ENCODE measurements at places on chromosomes 5 and 9.

GRCh38 chr5:73515232-73515631 is 17.0 kb downstream of the BTF3 start:
- DNase-seq = no peak

DNA sequence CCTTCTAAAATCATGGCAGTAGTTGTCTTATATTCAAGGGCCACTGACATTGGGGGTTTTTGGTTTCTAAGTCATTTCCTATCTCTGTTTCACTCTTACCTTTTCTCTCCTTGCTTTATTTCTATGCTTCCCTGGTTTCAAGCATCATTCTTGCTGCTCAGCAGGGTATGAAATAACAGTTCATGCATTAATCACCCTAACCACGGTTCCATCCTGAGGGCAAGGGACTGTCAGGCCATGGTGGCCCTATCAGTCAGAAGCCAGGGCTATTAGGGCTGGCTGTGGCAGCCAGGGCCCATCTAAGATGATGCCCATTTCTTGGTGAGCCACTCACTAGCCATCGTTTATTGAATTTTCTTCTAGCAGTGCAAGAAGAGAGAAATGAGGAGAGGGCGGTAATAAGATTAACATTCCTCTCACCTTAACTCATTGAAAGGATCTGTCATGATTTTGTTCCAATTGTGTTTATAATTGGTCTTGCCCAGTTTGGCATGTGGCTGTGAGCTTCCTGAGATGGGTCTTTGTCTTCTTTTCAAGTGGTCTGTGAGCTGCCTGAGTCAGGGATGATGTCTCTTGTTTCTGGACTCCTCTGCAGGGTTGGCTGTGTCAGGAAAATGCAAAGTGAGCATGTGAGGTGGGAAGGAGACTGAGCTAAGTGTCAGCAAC is 45.2 kb downstream of the CYSTM1 start:
- no peak for DNase-seq

DNA sequence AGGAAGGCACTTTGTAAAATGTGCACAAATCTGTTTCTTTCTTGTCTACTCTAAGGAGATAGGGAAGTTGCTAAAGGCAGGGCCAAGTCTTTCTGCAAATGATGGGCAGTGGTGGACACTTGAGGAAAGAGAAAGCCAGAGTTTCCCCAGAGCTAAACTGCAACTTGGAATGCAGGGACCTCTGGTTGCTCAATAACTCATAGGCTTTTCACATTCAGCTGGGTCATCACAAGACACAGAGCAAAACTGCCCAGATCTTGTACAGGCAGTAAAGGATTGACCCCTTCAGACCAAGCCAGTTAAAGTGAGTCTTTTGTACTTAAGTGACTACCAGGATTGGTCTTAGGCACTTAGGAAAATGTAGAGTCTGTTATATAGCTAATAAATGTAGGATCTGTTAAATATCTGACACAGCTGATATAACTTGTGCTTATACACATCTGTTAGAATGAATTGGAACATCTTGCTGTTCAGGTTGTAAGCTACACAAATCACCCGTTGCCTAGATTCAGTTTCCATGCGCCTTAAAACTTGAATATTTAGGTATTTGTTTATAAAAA is 13.5 kb upstream of the AGXT2 start:
- no peak for DNase-seq

DNA sequence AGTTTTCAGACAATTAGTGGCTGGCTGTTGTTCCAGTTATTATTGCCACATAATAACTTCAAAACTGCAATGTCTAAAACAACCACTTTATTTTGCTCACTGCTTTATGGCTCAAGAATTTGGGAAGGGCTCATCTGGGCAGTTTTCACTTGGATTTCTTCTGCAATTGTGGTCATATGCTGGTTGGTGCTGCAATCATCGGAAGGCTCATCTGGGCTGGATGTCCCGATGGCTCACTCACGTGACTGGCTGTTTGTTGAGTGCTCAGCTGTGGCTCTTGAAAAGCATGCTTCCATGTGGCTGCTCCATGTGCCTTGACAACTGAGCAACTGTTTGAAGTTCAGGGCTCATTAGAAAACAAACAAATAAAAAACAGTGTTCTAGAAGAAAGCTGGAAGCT is 1032.5 kb downstream of the DTWD2 start:
- DNase-seq = no peak

GRCh38 chr9:135960411-135961276 is 529 bp downstream of the UBAC1 start:
- DNase-seq = peak; percentile 57

DNA sequence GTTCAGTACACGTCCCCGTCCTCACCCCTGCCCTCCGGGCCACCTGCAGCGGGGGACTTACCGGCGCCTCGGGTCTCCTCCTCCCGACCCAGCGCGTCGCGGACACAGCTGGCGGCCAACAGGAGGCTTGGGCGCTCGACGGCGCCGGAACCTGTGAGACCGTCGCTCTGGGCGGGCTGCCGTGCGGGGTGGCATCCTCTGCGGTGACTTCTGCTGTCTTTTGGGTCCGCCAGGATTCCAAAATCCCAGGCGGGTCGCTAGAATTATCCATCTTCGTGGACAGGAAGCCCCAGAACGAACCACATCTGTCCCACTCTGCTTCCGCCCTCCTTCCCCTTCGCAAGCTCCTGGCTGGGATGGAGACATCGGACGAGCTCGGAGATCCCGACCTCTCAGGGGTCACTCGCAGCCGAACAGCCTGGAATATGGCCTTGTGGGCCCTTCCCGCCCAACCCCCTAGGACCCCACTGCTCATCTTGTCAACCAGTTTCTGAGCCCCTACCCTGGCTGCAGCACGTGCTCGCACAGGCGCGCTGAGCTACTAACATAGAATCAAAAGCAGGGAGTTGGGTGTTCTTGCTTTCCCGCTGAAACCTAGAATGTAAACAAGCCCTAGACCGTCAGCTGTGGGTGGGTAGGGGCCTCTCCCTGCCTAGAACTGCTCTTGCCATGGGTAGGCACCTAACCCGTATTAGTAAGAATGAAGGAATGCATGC is 947 bp upstream of the MARCHF3 start:
- DNase-seq = peak; percentile 47

DNA sequence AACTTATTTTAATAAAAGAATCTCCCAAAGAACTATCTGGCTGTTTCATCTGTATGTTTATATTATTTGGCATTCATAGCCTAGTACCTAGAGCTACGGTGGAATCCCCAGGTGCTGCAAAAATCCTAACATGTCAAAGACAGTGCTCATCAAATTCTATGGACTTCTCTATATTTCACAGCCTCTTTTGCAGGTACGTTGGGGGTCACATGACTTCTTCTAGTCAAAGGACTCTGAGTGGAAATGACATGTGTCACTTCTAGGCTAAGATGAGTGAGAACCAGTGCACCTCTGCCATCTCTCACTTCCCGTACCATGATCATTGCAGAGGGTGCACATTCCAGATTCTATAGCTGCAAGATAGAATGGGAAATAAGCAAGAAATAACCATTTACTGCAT is 72.5 kb upstream of the PTGER4 start:
- no peak for DNase-seq

GRCh38 chr9:101708855-101709254 is 29.6 kb downstream of the GRIN3A start:
- no peak for DNase-seq

DNA sequence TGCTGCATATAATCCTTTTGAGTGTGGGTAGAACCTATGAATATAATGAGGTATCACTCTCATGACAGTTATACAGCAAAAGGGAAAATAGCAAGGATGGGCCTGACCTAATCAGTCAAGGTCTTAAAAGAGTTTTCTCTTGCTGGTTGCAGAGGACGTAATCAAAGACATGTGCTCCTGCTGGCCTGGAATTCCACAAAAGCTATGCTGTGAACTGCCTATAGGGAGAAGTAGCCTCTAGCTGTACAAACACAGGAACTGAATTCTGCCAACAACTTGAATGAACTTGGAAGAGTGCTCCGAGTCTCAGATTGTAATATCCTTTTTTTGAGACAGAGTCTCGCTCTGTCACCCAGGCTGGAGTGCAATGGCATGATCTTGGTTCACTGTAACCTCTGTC is 195.6 kb downstream of the PLK2 start:
- DNase-seq = no peak

- DNase-seq = no peak
Measured at GRCh38 chr5:85017261-85017660, 632.6 kb upstream of the EDIL3 start.

GRCh38 chr9:75644649-75645048 is 245.8 kb upstream of the PCSK5 start:
- no peak for DNase-seq

DNA sequence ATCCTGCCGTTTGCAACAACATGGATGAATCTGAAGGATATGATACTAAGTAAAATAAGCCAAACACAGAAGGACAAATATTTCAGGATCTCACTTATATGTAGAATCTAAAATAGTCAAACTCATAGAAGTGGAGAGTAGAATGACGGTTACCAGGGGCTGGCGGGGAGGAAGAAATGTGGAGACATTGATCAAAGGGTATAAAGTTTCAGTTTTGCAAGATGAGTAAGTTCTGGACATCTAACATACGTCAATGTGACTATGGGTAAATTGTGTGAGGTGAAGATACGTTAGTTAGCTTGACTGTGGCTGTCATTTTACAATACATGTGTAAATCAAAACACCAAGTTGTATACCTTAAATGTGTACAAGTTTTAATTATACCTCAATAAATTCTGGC is 200.3 kb downstream of the SNX18 start:
- DNase-seq = no peak

GRCh38 chr5:14440582-14441431 is 140.8 kb upstream of the OTULINL start:
- no peak for DNase-seq

- DNase-seq = no peak
Measured at GRCh38 chr9:114930056-114930812, at the start of gene TNFSF8. TSS of gene TNFSF8 (minus strand) at chr9:114930591. CDS start at chr9:114930303, 288 bp downstream.

- DNase-seq = no peak
Measured at GRCh38 chr9:36720043-36720442, 147.3 kb downstream of the MELK start.

- no peak for DNase-seq
Measured at GRCh38 chr5:103228588-103228987, 30.0 kb upstream of the MACIR start.

DNA sequence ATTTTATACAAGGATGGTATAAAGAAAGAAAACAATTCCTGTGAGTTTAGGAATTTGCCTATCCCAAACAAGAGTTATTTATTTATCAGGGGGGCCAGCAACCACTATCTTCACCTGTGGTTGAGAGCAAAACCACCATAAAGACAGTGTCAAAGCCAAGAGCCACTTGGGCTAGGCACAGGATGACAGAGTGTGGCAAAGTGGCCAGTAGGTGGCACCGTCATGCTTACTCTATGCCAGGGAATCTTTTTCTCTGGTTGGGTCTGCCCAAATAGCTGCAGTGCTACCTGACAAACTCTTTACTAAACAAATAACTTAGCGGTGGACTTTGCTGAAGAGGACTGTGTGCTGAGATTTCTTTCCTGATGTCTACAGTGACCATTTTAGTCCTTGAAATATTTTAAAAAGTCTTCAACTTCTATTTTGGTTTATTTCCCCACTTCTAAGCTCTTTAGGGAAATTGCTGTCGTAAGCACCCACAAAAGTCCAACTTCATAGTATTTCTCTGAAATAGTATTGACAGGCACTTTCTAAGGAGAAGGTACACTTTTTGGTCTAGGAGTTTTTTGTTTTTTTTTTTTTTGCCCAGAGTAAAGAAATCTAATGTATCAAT is 285.0 kb downstream of the RFX3 start:
- peak; percentile 88 for DNase-seq

DNA sequence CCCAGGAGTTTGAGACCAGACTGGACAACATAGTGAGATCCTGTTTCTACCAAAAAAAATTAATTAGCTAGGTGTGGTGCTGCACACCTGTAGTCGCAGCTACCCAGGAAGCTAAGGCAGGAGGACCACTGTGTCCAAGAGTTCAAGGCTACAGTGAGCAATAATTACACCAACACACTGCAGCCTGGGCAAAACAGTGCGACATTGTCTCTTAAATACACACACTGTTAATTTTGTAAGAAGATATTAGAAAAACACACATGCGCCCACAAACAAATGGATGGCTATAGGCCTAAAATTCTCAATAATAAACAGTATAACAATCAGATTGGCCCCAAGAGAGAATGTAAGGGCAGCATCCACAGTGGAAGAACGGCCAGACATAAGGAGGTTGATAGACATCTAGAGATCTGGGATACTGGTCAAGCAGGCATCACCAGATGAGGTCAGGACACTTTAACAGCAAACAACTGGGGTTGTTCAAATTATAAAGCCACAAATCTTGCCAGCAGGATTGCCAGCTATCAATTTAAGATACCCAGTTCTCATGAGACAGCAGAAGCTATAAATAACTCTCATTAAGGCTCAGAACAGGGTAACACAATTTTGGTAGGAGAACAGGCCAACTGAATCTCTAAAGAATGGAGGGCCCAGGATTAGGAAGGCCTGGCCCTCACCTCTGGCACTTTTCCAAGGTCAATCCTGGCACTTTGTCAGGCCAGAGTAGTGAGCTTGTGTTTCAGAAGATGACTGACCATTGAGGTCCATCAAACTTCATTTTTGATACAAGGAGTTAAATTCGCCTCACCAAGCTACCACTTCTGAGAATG is 29.5 kb downstream of the GOLPH3 start:
- no peak for DNase-seq

GRCh38 chr9:73423891-73424290 is 272.2 kb downstream of the ANXA1 start:
- no peak for DNase-seq

- no peak for DNase-seq
Measured at GRCh38 chr9:107875571-107875980, 386.0 kb upstream of the KLF4 start.

- DNase-seq = no peak
Measured at GRCh38 chr5:103919506-103919905, 356.9 kb upstream of the NUDT12 start.

GRCh38 chr5:73607228-73607627 is 18.8 kb upstream of the ARHGEF28 start:
- no peak for DNase-seq

DNA sequence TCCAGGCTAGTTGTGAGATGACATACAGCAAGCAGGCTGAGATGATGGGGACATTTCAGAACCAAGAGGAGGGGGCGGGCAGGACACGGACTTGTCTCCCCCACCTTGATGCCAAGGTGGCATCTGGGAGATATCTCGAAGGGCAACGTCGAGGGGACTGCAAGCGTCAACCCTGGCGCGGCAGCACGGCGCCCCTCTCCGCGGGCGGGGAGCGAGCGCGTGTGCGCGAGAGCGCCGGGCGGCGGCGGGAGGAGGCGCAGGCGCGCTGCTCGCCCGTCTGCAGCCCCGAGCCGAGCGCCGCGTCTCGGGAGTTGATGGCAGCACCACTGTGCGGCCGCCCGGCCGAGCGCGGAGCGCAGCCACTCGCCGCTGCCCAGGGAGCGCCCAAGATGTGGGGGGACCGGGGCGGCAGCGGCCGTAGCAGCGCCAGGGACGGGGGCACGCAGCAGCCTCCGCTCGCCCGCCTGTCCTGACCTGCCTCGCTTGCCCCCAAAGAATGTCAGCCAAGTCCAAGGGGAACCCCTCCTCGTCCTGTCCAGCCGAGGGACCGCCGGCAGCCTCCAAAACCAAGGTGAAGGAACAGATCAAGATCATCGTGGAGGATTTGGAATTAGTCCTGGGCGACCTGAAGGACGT is at the start of gene PRR16:
Gene PRR16 (plus strand): TSS at position 310 of the 636 bp plus-strand sequence.
- DNase-seq = peak; percentile 30
